ENCODE measurements at places on chromosomes 3 and 15.

DNA sequence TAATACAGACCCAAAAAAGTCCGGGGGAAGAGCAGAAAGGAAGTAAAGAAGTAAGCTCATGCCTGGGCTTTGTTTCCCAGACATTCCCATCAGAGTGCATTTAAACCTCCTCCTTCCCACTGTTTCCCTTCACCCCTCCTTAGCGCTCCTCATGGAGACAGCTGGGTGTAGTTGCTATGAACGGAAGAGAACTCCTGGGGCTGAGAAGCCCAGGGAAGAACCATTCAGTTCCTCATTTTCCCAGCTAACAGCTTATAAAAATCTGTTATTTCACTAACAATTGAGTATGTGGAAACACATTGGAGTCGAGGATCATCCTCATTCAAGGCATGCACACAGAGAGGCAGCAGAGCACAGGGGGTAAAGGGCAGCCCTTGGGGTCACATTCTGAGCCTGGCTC is 299.3 kb downstream of the SHQ1 start:
- DNase-seq = no peak

DNA sequence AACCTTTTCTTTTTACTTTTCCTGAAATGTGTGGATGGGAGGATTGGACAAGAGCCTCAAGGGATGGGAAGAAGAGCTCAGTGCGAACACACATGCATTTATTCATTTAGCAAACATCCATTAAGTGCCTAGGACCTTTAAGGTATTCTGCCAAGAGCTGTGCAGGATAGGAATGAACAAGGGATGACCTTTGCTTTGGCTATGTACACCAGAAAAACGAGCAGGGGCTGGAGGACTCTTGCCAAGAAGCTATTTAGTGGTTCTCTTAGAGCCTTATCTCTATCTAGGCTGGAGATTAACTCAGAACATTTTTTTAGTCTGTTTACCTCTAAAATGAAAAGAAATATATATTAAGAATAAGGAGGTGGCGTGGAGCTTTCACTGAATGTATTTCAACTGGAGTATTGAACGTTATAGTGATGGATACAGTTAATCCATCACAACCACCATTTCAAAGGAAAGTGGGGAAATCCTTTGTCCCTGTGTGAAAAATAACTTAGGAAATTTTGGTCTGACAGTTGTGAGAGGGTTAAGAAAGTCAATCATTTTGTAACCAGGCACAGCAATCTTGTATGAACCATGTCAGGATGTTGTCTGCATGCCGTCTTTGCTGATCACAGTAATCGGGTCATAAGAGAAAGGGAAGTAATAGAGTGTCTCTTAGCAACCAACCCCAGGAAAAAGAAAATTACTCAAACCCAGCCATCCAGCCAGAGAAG is 279.0 kb downstream of the LPP start:
- no peak for DNase-seq

GRCh38 chr3:150409512-150410310 is 1.6 kb downstream of the TSC22D2 start:
- DNase-seq = no peak

- DNase-seq = no peak
Observed at GRCh38 chr3:196341137-196341536, 2.9 kb upstream of the TM4SF19 start.

DNA sequence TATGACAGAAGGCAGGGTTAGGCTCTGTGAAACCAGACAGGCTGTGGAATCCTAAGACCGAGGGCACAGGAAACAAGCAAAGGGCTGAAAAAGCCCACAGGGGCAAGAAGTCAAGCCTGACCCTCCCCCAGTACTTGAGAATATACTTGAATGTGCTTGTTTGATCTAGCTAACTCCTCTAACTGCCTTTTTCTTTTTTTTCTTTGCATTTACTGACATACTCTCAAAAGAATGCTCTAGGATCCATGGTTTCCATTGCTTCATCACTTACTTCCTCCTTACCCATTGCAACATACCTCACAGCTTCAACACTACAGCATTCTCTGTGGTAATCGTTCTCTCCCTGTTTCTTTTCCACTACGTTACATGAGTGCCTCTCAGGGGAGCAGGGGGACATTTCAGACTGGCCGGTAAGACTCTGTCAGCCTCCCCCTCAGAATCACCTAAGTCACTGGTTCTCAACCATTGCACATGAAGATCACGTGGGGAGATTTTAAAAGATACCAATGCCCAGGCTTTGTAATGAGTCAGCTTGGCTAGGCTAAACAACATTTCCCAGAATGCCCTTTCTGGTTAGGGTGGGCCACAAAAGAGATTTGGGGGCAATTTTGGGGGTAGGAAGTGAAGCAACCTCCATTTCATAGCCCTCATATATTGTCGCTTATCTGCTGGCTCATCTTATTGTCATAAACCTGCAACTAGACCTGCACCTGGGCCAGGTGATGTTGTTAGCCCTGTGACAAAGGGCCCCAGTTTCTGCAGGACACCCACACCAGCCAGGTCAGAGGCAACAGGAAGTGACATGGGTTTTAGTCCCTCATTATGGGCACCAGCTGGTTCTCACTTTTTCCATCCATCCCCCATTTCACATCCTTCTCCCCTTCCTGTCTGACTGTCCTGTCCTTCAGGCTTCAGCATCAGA is 24.6 kb upstream of the RSL24D1 start:
- DNase-seq = no peak

All from NCI-H1417 treated with DMSO at 0.1 percent for 48 hours (cell line).